Stimulated activated CD4-positive, alpha-beta T cell treated with anti-CD3 and anti-CD28 coated beads, Interleukin-15, amount 100 ng/mL, for 24 hours (primary cell): ENCODE measurements at places on chromosomes 3 and 15.

- no peak for DNase-seq
Observed at GRCh38 chr3:172552607-172553006, 29.4 kb upstream of the TNFSF10 start.

DNA sequence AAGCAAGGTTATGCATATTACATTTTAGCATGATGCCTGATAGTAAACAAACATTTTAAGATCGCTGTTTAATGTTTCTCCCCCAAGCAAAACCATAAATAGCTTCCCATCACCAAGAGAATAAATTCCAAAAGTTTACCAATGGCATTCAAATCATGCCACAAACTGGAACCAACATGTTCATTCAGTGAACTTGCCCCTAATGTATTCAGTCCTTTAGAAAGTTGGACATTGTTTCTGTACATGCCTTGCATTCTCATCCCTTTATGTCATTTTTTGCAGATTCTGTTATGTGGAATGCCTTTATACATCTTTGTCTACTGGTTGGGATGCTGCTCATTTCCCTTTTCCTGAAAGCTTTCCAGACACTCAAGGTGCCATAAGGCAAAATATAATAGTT is 105.5 kb downstream of the PYDC2 start:
- DNase-seq: no peak

DNA sequence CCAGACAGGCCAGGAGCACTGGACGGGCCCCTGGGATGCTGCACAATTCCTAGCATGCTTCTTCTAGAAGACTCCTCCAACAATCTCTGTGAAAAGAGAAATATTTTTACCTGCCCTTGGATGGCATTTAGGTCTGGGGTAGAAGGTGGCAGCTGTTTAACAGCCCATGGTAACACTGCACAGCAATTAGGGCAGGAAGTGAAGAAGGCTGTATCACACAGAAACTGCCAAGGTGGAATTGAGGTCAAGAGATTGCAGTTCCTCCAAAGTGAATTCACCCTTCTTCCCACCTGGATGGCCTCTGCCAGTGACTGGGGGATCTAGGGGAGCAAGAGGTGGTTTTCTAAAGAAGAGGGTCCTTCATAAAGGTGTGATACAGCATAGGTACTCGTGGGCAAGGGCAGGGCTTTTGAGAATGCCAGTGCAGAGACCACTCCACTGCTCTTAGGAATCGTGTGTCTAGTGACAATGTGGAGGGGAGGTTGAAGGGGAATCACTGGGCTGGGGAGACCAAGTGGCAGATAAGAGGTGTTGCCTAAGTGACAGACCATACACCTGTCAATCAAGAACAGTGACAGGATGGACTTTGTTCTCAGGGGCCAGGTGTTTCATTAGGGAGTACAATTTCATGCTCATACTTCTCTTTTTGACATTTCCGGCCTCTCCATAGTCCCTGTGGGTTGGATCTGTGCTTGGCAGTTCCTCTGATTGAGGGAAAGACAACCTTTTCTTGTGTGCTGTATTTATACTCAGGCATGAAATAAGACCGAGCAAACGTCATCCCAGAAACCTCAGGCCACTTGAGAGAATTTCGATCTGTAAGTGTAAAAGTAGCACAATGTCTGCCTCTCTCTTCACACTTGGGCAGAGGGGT is 83.5 kb upstream of the BCL6 start:
- no peak for DNase-seq

GRCh38 chr3:53589201-53589600 is 94.8 kb downstream of the CACNA1D start:
- no peak for DNase-seq

GRCh38 chr3:172124271-172124670 is 84.9 kb downstream of the FNDC3B start:
- no peak for DNase-seq

GRCh38 chr3:196214783-196215441 is 1.4 kb upstream of the SLC51A start:
- no peak for DNase-seq

DNA sequence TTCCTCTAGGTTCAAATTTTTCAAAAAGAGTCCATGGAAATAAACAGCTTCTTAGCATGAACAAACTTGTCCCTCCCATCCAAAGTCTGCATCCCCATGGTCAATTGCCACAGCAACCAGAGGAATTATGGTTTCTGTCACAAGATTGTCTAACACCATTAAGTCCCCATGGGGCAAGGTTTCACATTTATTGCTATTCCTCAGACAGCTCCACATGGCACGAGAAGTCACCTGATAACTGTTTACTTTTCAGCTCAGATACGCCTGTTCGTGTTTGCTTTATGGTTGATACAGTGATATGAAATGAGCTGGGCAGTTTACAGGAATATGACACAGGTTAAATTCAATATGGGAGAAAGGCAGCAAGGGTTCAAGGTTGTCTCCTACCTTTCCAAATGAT is 37.9 kb upstream of the MUC13 start:
- DNase-seq: no peak

DNA sequence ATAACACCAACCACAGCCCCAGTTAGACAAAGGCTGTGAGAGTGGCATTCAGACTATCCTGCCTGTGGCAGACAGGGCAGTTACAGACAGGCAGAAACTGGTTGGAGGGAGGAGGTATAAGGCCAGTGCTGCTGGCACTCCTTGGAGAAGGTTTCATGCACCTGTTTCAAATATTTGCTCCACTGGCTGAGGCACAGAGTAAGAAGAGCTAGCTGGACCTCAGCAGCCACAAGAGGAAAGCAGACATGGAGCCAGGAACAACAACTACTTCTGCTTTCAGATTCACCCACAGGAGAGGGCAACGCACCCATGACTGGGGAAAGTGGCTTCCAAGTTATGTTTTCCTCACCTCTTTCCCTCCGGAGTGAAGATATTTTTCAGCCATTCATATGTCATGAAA is 11.5 kb upstream of the PRKAR2A start:
- no peak for DNase-seq

- no peak for DNase-seq
Observed at GRCh38 chr3:1068985-1069384, 23.8 kb upstream of the CNTN6 start.

- peak; percentile 2 for DNase-seq
Observed at GRCh38 chr15:77027697-77028450, 32.9 kb downstream of the PSTPIP1 start.

DNA sequence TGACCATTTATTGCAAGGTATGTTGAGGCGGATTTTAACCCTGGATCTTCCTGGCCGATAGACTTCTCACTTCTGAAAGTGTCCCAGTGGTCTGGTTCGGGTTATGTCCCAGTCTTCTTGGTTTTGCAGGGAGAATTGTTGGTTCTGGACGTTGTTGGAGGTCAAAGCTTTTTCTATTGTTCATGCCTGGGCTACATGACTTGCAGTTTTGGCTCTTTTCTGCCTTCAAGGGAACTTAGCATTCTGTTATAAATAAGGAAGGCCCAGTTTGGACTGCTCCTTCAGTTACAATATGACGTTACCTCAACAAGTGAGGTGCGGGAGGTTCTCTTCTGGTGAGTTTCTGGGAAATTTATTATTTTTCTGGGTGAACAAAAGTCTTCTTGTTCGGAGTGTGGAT is 614.3 kb downstream of the DIPK2A start:
- no peak for DNase-seq

DNA sequence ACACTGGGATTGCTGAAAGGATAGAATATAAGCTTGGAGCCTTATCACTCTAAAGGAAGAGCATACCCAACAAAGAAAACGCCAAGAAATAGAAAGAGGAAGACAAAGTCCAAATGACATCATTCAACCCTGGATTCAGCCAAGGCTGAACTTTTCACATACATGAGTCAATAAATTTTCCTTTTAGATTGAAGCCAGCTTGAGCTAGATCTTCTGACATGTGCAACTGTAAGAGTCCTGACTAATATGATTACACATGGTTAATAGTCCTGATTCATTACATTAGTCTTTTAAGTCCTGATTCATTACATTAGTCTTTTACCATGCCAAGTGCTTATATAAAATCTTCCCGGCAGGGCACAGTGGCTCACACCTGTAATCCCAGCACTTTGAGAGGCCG is 13.6 kb upstream of the DENND6A start:
- DNase-seq: no peak

- no peak for DNase-seq
Observed at GRCh38 chr3:27628026-27628750, 93.9 kb downstream of the EOMES start.

DNA sequence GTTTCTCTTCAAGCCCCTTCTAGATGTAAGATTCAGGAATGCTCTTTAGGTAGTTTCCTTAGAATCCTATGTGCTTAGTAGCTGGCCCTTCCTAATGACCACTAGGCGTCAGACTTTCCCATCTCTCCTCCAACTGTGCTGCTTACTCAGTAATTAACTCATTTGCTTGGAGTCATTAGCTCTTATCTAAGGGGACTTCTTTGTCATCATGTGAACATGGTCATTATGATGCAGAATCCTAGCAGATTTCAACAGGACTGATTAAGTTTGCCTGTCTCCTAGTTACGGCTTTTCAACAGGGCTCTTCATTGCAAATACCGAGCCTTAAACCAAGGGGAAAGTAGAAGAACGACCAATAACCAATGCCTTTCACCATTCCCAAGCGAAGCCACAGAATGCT is 46.4 kb downstream of the GJD2 start:
- DNase-seq: no peak

- DNase-seq: peak; percentile 77
Observed at GRCh38 chr3:128875556-128876120, 3.8 kb upstream of the ACAD9 start.

DNA sequence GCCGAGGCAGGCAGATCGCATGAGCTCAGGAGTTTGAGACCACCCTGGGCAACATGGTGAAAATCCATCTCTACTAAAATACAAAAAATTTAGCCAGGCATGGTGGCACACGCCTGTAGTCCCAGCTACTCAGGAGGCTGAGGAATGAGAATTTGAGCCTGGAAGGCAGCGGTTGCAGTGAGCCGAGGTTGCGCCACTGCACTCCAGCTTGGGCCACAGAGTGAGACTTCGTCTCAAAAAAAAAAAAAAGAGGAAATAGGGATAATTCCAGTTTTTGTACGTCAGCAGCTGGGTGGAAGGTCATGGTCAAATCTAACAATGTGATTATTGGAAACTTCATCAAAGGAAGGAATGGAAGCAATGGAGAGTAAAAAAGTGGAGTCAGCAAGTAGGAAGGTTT is 3.1 kb downstream of the CMC1 start:
- no peak for DNase-seq

GRCh38 chr15:85702321-85703101 is 92.2 kb downstream of the KLHL25 start:
- DNase-seq: peak; percentile 35

- DNase-seq: no peak
Observed at GRCh38 chr3:49722896-49723295, 855 bp downstream of the GMPPB start.

GRCh38 chr3:29381595-29381994 is 100.7 kb downstream of the RBMS3 start:
- no peak for DNase-seq

DNA sequence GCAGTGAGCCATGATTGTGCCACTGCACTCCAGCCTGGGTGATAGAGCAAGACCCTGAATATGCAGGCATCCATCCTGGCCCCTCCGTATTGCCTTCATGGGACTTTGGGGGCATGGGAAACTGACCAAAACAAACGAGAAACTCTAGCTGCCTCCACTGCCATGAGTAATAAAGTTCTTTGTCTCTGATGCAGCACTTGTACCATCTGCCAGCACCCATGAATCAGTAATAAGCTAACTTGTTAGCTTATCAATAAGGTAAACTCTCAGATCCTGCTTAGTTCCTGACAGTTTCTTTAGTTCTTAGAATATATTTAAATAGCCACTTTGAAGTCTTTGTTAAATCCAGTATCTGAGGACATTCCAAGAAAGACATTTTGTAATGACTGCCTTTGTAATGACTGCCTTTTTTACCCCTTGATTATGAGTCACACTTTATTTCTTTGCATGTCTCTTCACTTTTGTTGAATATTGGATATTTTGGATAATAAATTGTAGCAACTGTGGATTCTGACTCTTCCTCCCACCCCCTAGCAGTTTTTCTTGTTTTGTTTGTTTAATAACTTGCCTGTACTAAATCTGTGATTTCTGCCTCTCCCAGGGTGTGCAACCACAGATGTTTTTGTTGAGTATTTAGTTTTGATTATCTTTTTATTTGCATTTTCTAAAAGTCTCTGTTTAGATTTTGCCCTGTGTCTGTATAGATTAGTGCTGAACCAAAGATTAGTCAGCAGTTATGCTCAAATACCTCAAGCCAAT is 136.9 kb downstream of the HCN4 start:
- no peak for DNase-seq

GRCh38 chr3:113896930-113897329 is 50.9 kb upstream of the ZDHHC23 start:
- no peak for DNase-seq

GRCh38 chr3:122533931-122534334 is 19.2 kb upstream of the KPNA1 start:
- DNase-seq: peak; percentile 61

DNA sequence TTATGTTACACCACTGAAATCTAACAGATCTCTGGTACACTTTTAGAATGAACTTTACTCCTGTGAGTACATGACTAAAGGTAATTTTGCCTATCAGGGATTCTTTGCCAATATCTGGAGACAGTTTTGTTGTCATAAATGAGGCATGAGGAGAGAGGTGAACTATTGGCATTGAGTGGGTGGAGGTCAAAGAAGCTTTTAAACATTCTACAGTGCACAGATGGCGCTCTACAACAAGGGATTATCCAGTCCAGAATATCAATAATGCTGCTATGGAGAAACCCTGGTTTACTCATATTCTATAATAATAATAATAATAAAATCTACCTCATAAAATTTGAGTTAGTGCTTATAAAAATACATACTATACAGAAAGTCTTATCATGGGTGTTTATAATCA is 702.3 kb downstream of the SI start:
- DNase-seq: no peak

DNA sequence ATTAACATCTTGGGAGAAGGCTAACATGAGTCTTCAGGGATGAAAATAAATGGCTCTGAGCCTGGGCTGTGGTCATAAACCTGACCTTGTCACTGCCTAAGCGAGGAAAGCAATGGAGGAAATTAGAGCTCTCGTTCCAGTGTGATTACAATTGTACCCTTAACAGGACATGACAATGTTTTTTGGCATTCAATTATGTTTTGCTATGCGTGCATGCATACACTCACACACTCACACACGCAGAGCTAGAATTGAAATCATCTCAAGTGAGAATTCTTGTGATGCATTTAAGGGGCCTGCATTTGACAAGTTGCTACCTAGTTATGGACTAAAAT is 24.1 kb downstream of the ZNF80 start:
- no peak for DNase-seq

GRCh38 chr15:31435912-31436628 is 109.4 kb downstream of the KLF13 start:
- peak; percentile 61 for DNase-seq

GRCh38 chr3:37793889-37794591 is 67.6 kb upstream of the CTDSPL start:
- no peak for DNase-seq

GRCh38 chr3:182585532-182586150 is 207.7 kb upstream of the ATP11B start:
- DNase-seq: no peak

DNA sequence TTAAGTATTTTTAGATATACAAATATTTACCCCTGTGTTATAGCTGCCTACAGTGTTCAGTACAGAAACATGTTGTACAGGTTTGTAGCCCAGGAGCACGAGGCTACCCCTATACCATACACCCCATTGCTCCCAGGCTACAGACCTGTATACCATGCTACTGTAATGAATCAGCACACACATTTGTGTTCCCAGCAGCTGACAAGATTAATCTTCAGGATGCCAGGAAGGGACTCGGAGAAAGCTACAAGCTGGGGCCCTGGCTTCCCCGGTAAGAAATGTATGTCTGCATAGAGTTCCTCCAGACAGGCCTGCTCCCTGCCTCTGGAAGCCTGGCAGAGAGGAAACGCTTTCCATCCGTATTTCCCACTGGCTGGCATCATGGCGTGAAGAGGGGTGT is 136.5 kb downstream of the XXYLT1 start:
- no peak for DNase-seq

GRCh38 chr3:107630779-107631178 is 108.0 kb downstream of the BBX start:
- no peak for DNase-seq
